ENCODE measurements at places on chromosomes 2 and 18.

GRCh38 chr2:31341351-31341750 is 73.2 kb downstream of the XDH start:
- no peak for DNase-seq

DNA sequence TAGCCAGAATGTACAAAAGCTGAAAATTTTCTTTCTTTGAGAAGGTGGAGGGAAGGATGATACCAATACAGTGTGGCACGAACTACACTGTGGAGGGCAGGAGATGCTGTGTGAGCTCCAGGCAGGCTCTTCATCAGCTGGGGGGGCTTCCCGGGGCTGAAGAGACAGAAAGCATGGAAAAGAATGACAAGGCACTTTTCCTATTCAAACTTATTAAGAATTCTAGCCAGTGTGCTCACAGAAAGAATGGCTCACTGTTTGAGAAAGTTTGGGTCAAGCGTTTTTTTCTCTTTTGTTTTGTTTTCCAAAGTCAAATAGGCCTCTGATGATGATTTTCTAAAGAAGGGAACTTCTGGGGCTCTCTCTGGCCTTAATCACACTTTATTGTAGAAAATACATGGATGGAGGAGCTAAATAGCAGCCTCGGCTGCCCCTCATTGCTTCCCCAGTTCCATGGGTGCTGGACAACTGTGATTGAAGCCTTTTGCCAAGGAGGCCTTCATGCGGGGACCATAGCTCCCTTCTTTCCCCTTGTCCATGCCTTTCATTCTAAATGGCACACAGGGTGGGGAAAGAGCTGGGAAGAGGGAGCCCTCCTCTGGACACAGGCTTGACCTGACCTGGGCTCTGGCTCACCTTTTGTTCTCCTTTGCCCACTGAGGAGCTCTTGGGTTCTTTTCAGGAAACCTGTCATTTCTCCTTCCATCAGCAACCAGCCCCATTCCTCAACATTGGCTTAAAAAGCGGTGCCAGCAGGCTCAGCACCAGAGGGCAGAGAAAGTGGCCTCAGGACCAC is 130.6 kb downstream of the TDRD15 start:
- DNase-seq, result no peak

DNA sequence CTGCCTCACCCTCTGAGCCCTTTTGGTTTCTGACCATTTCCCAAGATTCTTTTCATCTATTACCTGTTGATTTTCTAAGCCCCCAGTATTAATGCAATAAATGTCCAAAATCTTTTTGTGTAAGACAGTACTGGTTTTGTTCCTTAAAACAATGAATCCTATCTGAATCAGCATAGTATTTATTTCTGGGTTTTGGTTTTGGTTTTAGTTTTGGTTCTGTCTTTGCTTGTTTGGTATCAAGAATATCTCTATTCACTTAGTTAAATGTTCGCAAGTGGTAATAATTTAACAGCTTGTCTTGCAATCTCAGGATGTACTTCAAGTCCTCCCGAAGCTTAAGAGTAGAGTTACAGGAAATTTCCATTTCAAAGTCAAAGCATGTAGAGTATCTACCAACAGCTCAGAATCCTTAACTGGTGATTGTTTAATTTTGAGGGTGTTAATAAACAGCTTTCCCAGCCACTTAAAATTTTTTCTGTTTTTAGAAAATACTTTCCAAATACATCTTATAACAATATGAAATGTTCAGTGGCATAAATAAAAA is 67.7 kb upstream of the NEDD4L start:
- DNase-seq, result no peak

GRCh38 chr18:36650906-36651305 is 177.9 kb downstream of the TPGS2 start:
- DNase-seq, result no peak

DNA sequence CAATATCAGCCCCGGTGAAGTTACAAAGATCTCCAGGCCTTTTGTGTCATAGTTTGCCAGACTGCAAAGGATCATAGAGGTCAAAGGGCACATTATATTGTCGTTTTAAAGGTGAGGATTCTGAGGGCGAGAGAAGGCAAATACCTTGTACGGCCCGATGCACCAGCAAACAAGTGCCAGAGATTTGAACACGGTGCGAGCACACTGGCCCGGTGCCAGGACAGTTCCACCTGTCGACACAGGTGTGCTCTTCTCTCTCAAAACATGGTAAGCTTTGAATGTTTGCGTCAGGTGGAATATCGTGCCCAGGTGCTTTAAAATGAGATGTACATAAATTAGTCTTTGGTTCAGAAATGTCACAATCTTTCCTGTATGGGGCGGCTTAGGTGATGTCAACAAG is 776.1 kb upstream of the ID2 start:
- DNase-seq, result no peak

- no peak for DNase-seq
These were observed 233.5 kb upstream of the ATP5MC3 start for GRCh38 chr2:175414882-175415487.

DNA sequence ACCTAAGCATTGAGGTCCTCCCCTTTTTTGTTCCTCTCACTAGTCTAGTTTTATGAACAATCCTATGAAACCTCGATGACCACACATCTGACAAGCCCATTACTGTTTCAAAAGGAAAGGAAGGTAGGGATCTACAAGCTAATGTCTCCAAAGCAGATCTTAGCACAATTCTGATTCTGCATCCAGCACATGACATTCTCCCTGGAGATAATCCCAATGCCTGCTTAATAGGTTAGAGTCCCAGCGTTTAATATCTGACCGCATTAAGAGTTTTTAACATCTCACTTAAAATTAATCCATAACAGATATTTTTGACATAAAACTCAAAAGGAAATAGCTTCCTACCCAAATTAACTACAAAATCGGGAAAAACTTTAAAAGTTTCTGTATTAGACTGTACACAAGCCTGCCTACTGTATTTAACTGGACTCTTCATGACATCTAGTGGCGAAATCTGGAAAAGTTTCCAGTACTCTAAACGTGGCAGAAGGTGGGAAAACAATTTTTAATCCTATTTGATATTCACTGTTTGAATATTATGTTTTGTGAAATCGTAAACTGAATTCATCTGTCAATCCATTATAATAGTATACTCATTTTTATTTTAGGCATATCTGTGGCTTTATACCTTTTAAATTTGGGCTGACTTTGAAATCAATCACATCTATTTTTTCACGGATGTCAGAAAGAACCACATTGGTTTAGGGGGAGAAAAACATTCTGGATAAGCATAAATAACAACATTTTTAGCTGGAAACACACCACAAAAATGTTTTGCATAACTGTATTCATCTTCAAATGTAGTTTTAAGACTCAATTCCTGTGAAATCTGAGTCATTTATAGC is 62.4 kb downstream of the TXNL1 start:
- no peak for DNase-seq

DNA sequence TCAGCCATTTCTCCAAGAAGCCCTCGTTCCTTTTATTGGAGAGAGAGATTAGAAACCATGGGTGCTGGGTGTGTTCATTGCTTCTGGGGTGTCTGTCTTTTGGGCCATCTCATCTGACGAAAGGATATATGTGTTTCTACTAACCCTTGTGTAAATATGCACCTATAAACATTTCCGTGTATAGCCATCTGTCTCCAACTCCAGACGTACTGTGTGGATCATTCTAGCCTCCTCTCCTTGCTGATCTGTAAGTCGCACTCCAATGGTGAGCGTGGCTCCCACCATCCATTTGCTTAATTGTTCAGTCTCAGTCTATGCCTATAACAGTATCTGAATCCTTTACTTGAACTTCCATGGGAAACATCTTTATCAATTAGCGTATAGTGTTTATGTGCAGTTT is 1.8 kb downstream of the RBFA start:
- no peak for DNase-seq

DNA sequence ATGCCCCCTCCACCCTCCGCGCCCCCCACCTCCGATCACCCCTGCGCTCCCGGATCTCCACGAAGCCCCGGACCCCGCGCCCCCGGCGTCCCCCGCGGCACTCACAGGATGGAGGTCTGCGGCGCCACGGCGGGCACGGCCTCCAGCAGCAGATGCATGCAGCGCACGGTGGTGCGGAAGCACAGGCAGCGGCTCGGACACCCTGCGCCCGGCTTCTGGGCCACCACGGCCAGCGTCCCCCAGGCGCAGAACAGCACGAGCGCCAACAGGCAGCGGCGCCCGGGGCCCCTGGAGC is 217 bp downstream of the PXDN start:
- DNase-seq, result no peak

DNA sequence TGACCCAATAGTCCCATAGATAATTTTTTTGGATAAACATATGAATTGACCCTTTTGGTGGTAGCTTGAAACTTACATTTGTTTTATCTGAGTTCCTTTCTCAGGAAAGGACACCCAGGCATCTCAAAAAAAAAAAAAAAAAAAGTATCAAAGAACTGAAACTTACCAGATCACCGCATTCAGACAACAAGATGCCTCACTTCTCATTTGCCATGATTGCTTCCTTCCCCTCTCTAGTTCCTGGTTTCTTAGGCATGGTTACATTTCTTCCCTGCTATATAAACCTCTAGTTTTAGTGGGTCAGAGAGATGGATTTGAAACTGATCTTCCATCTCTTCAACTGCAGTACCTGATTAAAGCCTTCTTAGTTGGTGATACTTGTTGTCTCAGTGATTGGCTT is 240.1 kb downstream of the ACKR3 start:
- no peak for DNase-seq

Data from stimulated activated CD8-positive, alpha-beta memory T cell treated with anti-CD3 and anti-CD28 coated beads, Interleukin-4, amount 100 ng/mL, for 1 hour (primary cell).